ENCODE measurements at places on chromosomes 13 and 19.

GRCh38 chr13:97221466-97221865, 667 bp upstream of the MBNL2 start:
- no peak for DNase-seq

DNA sequence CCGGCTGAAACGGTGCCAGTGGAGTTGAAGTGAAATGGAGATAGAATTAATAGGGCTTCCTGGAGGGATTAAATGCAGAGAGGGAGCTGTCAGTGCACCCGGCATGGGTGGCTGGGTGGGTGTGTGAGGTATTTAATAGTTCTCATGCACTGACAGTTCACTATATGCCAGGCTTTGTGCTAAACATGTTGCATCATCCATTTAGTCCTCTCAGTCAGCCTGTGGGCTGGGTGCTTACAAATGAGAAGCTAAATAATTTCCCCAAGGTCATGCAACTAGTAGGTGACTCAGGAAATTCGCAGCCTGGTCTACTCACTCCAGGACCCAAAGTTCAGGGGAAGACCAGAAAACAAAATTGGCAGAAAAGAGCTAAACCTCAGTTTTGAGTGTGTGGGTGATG, 63.5 kb upstream of the SPATA13 start:
- DNase-seq = peak; percentile 63

DNA sequence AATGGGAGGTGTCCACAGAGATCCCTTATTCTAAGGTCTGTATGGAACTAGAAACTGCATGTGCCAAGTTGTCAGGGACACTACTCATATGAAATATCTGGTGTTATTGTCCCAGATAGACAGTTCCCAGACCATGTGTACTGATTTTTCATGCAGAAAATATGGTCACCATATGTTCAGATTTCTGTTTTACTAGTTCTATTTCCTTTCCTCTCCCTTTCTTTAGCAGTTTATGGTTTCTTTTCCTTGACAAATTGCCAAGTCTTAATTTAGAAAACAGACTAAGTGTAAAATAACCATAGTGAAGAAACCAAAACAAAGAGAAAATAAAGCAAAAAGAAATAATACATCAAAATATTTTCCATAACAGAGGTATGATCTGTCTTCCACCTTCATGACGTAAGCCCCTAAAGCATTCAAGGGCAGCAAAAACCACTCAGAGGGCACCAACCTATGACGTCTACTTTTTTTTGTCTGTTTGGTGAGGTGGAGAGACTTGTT, 248.5 kb downstream of the KCTD12 start:
- no peak for DNase-seq

GRCh38 chr13:21218351-21219035, 42.0 kb downstream of the MRPL57 start:
- no peak for DNase-seq

- no peak for DNase-seq
Measured at GRCh38 chr19:48975947-48976847, 11.1 kb downstream of the FTL start.

DNA sequence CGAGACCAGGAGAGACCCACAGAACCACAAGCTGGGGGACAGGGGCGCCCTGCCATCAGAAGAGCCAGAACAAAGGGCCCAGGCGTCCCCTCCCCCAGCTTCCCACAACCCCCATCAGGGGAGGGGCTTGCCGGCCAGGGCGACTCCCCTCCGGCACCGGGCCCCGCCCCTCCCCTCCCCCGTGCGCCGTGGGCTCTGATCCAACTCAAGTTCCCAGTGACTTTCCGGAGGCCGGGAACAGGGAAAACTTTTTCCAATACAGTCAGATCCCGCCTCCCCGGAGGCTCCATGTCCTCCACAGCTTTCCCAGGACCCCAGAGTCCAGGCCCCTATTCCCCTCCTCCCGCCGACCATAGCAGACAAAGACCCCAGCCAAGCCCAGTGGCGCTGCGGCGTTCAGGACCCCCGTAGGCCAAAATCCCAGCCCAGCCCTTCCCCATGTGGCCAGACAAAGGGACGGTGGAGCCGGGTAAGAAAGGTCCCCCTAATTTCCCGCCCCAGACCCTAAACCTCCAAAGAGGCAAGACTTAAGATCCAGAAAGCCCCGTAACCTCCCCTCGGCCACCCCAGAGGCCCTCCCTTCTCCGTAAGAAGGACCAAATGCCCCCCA, 673 bp downstream of the TEAD2 start:
- DNase-seq = no peak

- DNase-seq = no peak
Measured at GRCh38 chr19:2814426-2814825, 5.2 kb upstream of the ZNF554 start.

DNA sequence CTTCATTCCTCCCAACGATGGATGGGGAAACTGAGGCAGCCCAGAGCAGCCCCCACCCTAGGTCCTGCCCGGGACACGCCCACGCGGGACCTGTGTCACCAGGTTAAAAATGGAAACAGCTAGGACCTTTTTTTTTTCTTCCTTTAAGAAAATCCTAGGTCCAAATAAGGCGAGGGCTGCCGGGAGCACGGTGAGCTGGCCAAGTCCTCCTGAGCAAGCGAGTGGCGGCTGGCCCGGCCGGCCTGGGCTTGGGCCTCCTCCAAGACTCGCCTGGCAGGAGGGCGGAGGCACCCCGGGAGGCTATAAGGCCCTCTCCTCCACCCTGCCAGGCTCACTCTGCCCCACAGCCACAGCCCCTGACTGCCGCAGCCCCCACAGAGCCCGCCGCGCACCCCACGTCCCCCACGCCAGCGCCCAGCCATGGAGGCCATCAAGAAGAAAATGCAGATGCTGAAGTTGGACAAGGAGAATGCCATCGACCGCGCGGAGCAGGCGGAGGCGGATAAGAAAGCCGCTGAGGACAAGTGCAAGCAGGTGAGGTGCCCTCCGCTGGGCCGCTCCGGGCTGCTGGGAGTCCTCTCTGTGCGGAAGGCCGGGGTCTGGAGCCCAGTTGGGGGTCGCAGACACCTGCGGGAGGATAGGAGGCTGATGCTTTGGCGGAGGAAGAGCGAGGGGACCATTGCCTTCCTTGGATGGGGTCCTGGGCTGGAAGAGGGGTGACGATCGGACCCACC, 8.9 kb upstream of the TPM4 start:
- DNase-seq = no peak

DNA sequence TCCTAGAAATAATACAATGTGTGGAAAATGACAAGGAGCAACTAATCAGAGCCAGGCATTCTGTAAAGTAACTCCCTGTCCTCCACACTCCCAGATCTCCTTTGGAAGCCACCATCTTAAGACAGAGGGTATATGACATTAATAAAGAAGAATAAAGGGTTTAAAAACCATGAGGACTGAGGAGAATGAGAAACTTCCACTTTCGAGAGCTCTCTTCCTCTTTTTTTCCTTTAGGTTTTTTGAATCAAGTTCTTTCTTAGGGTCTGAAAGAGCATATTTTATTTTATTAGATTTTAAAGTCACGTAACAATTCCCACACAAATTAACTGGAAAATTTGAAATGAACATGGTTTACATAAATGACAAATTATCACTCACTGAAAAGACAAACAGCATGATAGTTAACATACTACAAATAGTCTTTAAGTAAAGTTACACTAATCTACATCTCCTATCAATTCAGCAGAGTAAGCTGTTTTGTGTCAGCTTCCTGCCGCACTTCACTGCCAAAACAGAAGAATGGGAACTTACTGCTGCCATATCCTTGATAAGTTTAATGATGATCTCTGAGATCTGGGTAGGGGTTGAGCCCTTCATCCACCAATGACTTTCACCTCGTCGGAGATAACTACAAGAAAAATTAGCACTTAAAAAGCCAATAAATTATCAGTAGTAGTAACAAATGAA, 38.6 kb upstream of the FBXL3 start:
- DNase-seq = no peak

DNA sequence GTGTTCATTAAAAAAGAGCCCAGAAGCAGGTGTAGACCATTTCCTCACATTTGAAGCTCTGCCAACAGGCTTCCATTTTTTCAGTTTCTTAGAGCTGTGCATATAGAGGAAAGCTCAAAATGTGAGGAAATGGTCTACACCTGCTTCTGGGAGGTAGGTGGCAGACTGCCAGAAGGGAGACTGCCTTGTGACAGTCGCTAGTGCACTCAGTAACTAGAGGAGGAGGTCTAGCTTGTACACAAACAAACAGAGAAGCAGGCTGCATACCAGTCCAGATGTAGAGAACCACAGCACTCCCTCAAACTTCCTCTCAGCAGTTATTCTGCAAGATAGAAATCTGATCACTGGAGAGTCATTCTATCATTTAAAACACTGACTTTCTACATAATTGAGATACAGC, 800.2 kb downstream of the EFNB2 start:
- DNase-seq = no peak

DNA sequence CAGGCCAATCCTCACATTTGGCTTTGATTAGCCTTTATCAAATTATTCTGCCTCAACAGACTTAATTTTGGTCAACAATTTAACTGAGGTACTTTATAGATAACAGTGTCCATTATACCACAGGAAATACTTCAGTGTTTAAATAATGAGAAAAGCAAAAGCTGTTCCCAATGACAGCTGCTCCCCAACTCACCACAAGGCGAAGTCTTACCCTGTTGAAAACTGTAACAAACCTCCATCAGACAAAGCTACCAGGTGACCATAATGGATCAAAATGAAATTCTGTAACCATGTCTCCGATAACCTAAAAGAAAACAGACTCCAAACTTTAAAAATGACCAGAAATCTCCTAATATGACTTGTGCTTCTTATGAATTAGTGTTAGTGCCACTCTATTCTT, 50.3 kb downstream of the ZNF44 start:
- DNase-seq = no peak

Data from activated CD4-positive, alpha-beta T cell treated with anti-CD3 and anti-CD28 coated beads, Interleukin-2, amount 50 U/mL, for 48 hours (primary cell).